GM23248 (cell line): ENCODE measurements at places on chromosomes 3 and 15. TPM values are rescaled to one million over a fixed set of nuclear protein-coding genes. Genes with fewer than 3 reads are reported as not detected.

DNA sequence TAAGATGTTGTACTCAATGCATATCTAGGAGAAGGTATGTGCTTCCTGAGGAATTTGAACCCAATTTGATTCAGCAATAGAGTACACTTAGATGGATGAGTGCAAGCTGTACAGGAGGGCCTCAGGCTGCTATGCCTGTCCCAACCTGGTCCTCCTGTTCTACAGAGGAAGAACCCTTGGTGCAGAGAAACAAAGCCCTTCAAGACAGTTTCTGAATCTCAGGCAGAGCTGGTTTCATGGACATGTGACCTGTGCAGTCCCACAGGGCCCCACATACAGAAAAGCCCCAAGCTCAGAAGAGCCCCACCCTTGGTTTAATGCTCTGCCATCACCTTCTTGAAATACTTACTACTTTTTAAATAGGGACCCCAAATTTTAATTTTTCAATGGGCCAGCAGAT lies 15.3 kb downstream of the FOXP1 start:
- DNase-seq, result no peak

DNA sequence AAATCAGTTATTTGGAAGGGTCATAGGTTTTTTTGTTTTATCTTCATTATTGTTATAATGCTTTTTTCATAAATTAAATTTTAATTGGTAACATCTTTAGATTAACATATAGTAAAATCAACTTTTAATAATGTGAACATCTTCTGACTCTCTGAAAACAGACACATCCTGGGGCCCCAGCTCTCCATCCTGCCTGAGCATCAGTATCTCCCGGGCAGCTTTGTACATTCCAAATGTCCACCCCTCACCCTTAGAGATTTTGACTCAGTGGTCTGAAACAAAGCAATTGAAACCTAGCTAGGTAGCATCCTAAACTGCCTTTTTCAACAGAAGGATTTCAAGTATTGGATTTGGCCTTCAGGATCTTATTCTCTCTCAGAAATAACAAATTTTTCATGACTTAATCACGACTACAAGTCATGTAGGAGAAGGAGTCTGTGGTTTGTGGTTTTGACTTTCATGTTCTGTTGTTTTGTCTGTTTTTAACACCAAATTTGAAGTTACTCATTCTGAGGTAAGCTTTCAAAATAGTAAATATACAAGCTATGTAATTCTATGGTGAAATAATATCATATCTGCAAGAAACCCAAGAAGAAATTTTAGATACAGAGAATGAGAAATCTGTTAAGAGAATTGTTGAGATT lies 147.3 kb upstream of the UBE2E2 start:
- peak; percentile 91 for DNase-seq

DNA sequence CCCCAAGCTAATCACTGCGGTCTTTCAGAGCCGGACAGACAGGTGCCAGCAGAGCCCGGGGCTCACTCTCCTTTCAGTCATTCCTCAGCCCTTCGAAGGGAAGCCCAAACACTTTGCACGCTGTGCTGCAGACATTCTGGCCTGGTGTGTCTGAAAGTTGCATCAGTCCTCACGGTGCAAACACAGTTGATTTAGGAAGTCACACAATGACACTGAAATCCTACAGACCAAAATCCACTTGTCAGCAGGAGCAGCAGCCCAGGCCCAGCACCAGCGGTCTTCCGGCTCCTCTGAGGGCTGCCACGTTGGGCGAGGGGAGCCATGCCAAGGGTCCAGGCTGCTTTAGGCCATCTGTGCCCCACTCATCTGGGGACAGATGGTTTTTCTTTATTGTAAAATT lies 61.6 kb downstream of the RGMA start:
- DNase-seq, result peak; percentile 18

DNA sequence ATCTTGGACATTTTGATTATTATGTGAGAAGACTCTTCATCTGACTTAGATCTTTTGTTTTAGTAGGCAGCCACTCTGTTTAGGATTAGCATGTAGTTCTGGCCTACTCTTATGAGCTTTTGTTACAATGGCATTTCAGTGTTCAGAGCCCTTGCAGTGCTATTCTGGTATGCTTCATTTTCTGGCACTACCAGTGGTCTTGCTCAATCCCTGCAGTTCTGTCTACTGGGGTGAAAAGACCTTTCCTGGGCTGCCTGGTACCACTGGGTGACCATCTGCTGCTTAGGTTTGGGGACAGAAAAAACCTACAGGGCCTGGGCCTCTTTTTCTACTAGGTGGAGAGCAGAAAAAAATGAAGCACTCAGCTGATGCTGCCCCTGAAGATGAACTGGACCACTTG lies 42.5 kb downstream of the IL16 start:
- peak; percentile 59 for DNase-seq

DNA sequence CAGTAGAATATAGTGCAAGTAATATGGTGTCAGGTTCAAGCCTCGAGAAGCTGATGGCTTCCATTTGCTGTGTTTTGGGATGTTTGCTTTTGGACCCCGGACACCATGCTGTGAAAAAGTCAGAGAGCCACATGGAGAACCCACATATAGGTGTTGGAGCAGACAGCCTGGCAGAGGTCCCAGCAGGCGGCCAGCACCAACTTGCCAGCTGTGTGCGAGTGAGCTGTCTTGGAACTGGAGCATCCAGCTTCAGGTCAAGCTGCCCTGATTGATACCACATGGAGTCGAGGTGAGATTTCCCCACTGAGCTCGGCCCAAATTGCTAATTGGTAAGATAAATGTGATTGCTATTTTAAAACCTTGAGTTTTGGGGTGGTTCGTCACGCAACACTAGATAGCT lies 185.7 kb upstream of the TBL1XR1 start:
- DNase-seq, result no peak

- DNase-seq, result no peak
These were observed 513.2 kb upstream of the GOLIM4 start for GRCh38 chr3:168608926-168609325.

DNA sequence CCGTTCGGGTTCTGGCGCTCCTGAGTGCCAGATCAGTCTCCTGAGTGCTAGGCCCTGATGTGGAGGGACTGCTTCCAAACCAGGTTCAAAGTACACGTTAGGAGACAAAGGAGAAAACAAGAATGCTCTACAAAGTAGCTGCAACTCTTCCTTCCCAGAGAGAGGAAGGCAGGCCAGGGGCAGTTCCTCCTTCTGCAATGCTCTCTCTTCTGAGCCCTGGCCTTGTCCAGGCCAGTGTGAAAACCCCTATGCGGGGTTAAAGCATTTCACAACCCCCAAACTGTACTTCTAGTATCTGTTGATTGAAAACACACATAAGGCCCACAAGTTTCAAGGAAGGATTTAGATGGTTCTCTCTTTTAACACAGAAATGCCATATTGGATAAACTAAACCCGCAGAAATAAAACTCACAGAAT lies 9.7 kb upstream of the CALML4 start:
- DNase-seq, result no peak

- no peak for DNase-seq
These were observed 38.6 kb downstream of the DENND6A start for GRCh38 chr3:57654267-57654666.

- DNase-seq, result no peak
These were observed 229.0 kb upstream of the HES1 start for GRCh38 chr3:193906849-193907410.

- no peak for DNase-seq
These were observed 758 bp upstream of the SNX33 start for GRCh38 chr15:75646944-75647364.

- peak; percentile 60 for DNase-seq
These were observed 23.6 kb downstream of the KCNMB3 start for GRCh38 chr3:179227349-179227748.

DNA sequence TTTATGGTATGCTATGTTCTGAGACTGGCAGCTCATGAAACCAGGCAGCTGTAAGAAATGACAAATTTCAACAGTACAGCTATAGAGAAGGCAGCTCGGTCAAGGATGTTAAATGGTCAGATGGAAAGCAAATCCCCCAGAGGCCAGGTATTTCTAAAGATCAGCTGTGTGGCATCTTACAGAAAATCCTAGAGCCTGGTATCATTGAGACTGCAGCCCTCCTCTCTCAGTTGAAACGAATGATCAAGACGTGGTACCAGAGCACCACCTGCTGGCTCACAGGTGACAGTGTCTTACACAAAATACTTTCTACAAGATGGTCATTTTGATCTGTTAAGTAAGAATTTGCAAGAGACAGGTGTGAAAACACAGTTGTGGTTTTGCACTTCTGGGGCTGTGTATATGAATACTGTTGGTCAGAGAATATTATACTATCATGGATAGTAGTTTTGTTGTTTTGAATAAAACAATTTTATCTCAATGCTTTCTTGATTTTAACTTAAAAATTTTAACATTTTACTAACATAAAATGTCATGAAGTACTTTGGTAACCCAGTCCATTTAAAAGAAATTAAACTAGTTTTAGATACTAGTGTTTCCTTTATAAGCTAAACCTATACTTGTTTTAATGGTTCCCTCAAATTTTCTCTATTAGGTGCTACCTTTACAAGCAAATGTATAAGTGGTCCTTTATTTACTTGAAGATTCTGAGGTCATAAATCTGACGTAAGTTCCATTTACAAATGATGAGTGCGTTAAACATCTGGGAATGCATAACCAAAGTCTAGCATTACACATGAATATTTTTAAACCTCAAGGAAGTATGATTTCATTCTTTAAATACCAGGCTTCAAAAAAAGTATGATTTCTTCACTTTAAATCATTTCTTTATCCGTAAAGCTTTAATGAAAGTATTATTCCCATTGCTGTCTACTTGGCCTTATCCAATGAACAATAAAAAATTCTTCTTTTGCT lies 121.8 kb downstream of the PDZRN3 start:
- DNase-seq, result peak; percentile 88

- no peak for DNase-seq
These were observed 94.9 kb upstream of the SLC6A11 start for GRCh38 chr3:10721101-10721500.

DNA sequence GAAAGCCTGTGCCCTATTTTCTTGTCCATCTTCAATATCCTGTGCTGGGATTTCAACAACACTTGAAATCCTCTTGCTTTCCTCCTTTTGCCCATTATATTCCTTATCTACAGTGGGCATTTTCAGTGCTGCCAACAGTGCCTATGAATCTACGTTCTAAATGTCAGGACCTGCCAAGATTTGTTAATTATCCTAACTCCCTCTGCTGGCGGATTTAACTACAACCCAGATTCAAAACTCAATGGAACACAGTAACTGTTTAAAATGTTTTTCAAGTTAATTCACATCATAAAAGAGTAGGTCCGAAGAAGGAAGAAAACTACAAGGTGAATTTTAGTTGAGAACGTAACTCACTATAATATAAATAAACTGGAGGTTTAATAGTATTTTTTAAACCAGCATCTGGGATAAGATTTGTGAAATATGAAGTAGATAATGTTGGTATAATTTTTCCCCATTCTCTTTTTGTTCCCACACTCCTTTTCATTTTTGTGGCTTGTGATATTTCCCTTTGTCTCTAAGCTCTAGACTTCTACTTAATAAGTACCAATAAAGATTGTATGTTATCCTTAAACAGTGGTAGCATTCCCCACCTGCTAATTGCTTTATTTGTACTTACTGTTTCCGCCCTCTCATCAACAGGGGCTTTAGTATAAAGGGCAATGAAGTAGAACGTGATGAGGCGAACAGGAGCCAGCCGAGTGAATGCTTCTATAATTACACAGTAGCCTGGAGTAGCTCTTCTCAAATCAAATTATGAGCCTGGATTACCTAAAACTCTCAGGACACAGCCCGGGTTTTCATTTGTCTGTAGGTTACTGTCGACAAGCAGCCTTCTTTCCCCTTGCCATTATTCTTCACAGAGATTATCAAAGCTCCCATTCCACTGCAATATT lies 302.5 kb upstream of the ATP11B start:
- peak; percentile 23 for DNase-seq

DNA sequence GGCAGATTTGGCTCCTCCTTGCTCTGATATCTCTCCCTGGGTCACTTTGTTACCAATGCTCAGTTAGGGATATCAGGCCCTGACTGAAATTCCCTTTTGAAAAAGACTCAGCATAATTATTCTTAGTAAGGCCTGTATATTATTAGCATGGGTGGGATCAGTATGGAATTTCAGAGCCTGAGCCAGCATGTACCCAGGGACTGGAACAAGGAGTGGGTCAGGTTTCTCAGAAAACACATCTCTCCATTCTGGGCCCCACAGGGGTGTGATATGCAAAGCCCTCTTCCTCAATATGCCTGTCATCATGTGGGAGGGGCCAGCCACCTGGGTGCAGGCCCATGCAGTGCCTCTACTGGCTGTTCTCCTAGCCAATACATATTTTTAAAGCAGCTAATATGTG lies 423.2 kb downstream of the EPHB1 start:
- DNase-seq, result no peak

- no peak for DNase-seq
These were observed 41.8 kb upstream of the SLC6A11 start for GRCh38 chr3:10774129-10774670.

GRCh38 chr3:124078953-124079911 lies 87.3 kb upstream of the ROPN1 start:
- DNase-seq, result peak; percentile 64

DNA sequence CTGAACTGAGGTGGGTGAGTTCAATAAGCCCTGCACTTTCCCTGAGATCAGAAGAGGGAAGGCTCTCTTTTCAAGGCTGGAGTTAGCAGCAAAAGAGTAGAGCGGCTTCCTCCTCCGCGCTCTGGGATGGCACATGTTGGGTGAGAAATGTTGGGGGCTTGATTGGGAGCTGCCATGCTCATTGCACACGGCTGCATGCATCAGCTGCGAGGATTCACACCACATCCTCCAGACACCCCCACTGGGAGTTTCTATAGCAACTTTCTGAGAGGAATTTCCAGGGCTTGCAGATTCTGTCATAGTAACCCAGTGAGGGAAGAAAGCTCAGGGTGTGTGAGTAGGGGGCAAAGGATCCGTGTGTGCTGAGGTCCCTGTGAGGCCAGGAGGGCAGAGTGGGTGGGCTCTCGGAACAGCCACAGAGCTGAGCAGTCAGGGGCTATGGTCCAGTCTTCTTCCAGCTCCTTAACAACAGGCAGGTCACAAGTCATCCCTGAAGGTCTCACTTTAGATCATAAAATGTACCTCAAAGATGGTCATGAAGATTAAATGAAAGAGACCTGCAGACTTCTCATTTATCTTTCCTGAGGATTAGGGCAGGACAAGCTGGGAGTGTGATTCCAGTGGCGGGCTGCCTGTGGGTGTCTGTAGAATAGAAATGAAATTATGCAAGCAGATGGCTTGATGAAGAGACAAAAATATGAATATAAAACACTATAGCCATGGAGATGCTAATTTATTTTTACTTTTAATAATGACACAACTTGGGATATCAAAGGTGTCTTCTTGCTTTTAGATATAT lies 75.7 kb upstream of the CHRNA7 start:
- no peak for DNase-seq

Gene ZCWPW2
- total RNA-seq, result 3.5 and 4.2 TPM in 2 replicates

Gene GOLGA8O
- not detected in 2 replicates for total RNA-seq

Gene ISL2
- 2.2 and 2.8 TPM in 2 replicates for total RNA-seq

Gene GRM7
- not detected in 2 replicates for total RNA-seq

Gene TTLL13
- total RNA-seq, result not detected in 2 replicates

Gene ADGRG7
- total RNA-seq, result not detected in 2 replicates

Gene PLCH1
- under 0.01 TPM in 1 of 2 replicates, not detected in the other for total RNA-seq

Gene C3orf22
- not detected in 2 replicates for total RNA-seq

Gene GAP43
- total RNA-seq, result 0.54 and 0.63 TPM in 2 replicates

Gene REC114
- not detected in 2 replicates for total RNA-seq
